ENCODE measurements at places on chromosomes 2 and 18.

DNA sequence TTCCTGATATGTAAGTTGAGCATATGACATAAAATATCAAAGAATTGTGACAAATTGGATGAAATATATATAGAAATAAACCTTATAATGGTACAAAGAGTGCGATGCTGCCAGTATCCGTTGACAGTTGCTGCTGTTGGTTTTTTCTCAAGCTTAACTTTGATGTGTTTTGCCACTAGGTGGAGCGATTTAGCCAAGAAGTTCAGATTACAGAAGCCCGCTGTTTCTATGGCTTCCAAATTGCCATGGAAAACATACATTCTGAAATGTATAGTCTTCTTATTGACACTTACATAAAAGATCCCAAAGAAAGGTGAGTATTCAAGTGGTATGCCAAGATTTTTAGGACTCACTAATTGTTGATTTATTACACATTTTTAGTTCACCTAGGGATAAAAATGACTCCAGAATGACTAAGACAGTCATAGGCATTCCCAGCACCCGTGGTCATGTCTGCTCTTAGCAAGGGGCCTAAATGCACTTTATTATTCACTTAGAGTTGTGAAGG lies 2.1 kb downstream of the RRM2 start:
- DNase-seq, result peak; percentile 55

- DNase-seq, result no peak
These were observed 381.0 kb upstream of the MEX3C start for GRCh38 chr18:51578406-51578980.

- DNase-seq, result no peak
These were observed 255.1 kb upstream of the MYT1L start for GRCh38 chr2:2586068-2586776.

DNA sequence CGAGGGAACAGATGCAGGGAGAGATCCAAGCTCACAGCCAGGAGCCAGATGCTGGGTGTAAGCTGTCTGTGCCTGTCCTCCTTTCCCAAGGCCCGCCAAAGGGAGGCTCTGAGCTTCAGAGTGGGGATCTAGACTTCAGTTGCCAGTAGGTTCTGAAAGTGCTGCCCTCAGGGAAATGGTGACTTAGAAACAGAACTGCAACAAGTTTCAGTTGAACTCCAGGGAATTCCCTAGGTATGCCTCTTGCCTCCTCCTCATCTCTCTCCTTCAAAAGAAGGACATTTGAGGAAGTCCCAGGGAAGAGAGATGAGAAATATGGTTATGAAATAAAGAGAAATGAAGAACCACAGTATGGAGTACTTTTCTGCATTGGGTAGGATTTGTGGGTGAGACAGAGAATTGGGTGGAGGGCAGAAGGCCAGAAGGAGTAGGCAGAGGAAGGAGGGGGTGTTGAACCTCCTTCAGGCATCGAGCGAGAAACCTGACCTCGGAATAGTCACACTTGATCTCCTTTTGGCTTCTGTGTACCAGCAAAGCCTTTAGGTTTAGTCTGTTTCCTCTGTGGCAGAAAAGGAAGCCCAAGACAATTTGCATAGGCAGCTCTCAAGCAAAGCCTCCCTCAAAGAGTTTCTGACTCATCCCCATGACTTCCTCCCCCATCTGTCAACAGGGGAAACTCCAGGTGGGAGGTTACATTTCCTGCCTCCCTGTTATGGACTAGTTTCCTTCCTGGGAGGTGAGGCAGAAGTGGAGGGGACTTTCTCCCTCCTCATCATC lies 45.7 kb downstream of the QPCT start:
- peak; percentile 65 for DNase-seq

DNA sequence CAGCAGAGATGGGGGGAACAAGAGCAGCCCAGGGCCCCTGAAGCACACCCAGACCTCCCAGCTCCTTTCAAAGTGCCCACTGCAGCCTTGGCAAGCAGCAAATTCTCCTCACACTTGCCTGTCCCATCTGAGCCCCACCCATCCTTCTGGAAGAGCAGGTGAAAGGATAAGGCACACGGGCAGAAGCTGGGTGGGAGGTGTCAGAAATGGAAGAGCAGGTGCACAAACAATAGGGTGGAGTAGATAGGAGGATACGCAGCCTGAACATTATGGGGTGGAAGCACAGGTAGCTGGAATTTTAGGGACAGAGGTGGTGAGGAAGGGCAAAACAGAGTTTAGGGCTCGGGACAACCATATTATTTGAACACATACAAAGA lies 69.2 kb downstream of the TNS1 start:
- no peak for DNase-seq

GRCh38 chr2:44652701-44653100 lies 288.8 kb upstream of the SIX3 start:
- no peak for DNase-seq

- DNase-seq, result peak; percentile 21
These were observed 183.7 kb downstream of the NRP2 start for GRCh38 chr2:205865905-205866441.

GRCh38 chr2:6074089-6074643 lies 382.0 kb downstream of the SOX11 start:
- DNase-seq, result no peak

DNA sequence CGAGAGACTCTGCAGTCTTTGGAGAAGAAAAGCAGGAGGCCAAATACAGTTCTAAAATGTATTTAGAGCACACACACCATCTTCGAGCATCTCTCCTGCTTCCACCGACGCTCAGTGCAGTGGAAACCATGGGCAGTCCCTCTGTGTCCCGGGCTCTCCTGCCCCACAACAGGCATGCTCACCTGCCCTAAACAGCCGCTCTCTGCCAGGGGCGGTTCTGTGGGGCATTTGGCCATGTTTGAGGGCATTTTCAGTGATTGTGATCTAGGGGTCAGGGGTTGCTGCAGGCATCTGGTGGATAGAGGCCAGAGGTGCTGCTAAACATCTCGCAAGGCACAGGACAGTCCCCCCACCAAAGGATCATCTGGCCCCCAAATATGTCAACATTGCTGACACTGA lies 55.8 kb downstream of the EMX1 start:
- no peak for DNase-seq

- DNase-seq, result no peak
These were observed 87.2 kb downstream of the BCL11A start for GRCh38 chr2:60466161-60466702.

GRCh38 chr2:38064801-38065501 lies 11.0 kb downstream of the CYP1B1 start:
- DNase-seq, result no peak

GRCh38 chr2:160063271-160063670 lies 856 bp upstream of the PLA2R1 start:
- no peak for DNase-seq

GRCh38 chr2:112162341-112162740 lies 24.2 kb downstream of the FBLN7 start:
- DNase-seq, result no peak

- DNase-seq, result no peak
These were observed 66.6 kb upstream of the SNTG2 start for GRCh38 chr2:883803-884748.

GRCh38 chr2:197239434-197239833 lies 71.1 kb downstream of the ANKRD44 start:
- no peak for DNase-seq

GRCh38 chr2:102803041-102803896 lies 41.4 kb downstream of the TMEM182 start:
- no peak for DNase-seq

- no peak for DNase-seq
These were observed 20.4 kb upstream of the PTMA start for GRCh38 chr2:231687961-231688360.

GRCh38 chr18:71374294-71375000 lies 1085.6 kb downstream of the SOCS6 start:
- no peak for DNase-seq

DNA sequence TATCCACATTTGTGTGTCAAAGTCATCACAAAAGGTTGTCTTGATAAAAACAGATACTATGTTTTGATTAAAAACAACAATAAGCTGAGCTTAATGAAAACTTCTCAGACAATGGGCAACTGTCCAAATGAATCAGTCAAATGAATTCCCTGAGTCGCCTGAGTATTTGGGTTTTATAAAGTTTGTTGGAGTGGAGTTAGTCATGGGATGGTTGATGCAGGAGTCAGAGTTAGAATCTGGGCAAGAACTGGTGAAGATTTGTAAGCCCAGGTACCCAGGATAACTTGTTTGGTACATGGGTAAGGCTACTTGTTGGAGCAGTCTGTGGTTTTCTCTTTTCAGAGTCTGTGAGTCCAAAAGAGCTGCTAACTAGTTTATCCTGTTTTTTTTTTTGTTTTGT lies 34.4 kb upstream of the RAPGEF4 start:
- peak; percentile 67 for DNase-seq

DNA sequence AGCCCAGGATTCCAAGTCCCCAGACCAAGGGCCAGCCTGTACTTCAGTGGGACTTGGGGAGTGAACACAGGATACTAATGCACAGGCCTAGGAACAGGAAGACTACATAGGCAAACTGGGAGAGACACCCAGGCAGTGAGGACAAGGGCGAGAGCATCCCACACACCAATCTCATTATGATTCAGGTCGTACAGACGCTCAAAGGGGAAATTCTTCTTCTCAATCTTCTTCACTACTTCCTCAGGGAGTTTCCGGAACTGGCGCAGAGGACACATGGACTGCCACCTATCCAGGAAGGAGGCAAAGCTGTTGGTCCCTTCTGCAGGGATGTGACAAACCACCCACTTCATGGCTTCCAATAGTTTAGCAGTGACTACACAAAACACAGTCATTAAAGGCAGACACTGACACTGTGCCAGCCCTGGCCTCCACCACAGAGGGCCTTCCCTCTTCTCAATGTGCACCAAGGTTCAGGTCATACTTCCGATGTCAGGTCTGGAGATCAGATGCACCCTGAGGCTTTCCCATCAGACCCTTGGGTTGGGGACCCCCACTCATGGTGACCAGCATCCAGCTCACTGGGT lies 18.0 kb downstream of the SNRNP200 start:
- DNase-seq, result no peak

DNA sequence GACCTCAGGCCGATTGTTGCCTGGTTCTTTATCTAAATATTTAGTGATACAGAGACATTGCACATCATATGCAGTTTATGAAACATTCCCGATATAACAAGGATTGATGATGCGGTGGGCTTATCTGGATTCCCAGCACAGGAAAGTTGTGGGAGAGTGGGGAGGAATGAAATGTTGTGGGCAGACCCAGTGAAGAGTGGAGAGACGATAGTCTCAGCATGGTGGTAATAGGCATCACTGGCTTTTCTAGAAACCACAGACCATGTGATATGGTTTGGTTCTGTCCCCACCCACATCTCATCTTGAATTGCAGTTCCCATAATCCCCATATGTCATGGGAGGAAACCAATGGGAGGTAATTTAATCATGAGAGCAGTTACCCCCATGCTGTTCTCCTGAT lies 34.8 kb upstream of the RND3 start:
- no peak for DNase-seq

DNA sequence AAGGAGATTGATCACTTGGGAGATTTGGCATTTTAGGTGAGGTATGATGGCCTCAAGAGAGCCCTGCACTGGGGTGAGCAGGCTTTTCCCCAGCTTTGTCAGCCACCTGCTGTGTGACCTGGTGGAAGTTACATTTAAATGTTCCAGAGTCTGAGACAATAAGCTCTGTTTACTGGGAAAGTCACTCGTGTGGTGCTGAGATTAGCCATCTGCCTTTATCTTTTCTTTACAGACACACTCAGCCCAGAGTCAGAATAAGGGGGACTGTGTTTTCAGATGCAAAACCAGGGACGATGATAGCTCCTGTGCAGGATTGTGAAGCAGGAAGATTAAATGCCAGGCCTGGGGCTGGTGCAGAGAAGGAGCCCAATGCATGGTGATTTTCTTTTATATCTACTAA lies 47.9 kb downstream of the SH3RF3 start:
- DNase-seq, result no peak

DNA sequence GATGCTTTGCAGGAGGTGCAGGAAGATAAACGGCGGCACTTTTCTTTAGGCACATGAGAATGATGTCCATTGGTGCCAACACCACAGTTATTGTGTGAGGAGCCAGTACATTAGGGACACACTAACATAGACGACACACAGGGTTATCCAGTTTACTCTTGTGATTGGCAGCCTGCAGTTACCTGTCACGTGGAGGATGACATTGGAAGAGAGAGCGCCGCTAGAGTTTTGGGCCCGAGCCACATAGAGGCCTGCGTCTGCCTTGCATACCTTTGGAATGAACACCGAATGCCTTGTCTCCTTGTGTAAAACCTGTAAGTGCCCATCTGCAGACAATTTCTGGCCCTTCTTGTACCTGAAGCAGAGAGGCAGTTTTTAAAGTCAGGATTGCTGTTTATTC lies 26.9 kb upstream of the TTN start:
- DNase-seq, result no peak

GRCh38 chr2:65686928-65687521 lies 254.6 kb upstream of the SPRED2 start:
- DNase-seq, result no peak

- DNase-seq, result no peak
These were observed 50.9 kb upstream of the PHLPP1 start for GRCh38 chr18:62664414-62664813.

DNA sequence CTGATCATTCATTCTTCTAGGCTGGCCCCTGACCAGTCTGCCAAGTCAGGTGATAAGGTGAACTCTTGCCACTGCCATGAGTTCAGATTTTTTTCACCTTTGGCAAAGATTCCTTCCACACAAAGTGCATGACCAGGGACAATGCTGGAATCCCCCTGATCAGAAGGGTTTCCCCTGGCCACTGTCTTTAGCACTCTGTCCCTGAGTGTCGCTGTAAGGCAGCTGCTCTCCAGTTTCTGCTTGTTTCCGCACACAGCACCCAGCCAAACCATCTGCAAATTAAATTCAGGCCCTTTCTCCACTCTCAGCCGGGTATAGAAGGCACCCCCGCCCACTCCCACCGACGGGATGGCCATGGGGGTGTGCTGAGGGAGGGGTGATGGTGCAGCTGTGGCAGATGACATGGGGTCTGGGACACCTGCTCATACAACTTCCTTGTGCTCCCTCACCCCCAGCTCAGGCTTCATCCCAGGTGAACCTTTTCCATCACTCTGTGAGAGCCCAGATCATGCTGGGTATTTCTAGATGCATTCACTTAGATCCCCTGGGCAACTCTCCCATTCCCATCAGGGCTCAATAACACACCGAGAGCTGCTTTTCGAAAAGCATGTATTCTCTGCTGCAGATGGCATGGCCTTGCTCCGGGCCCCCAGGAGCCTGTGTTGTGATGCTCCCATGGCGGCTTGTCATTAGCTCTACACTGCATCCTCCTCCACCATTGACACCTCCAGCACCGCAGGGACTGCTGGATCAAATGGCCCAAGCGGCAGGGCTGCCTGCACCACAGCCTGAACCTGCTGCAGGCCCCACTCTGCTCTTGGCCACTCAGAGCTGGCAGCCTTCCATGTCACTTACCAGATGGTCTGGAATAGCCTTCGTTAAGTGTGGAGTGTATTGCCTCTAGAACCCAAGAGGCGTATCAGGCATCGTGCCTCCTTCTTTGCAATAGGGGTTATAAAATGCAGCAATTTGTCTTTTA lies 52.3 kb upstream of the ROCK2 start:
- no peak for DNase-seq

DNA sequence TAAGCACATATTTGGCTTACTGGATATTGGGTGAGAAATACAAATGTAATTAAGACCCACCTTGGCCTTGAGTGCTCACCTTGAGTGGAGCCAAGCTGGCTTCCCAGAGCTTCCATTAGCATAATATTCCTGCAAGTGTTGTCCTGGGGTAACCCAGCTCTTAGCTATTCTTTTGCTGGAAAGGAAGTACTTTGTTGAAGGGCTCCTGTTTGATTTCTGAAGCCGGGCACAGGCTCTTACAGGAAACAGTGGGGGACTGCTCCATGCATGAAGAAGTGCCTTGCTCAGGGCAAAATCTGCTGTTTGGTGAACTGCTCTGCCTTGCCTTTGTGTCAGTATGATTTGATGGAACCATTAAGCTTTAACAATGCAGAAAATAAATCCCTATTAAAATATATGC lies 325.4 kb downstream of the SMAD2 start:
- DNase-seq, result no peak

- DNase-seq, result no peak
These were observed 3.8 kb downstream of the LBH start for GRCh38 chr2:30235008-30235655.
